Brain (organoid and tissue), 16 donors: ENCODE measurements at places on chromosomes 7 and 10.
A peak's percentile ranks its signal among the peaks of the same experiment; 100 is the strongest.

DNA sequence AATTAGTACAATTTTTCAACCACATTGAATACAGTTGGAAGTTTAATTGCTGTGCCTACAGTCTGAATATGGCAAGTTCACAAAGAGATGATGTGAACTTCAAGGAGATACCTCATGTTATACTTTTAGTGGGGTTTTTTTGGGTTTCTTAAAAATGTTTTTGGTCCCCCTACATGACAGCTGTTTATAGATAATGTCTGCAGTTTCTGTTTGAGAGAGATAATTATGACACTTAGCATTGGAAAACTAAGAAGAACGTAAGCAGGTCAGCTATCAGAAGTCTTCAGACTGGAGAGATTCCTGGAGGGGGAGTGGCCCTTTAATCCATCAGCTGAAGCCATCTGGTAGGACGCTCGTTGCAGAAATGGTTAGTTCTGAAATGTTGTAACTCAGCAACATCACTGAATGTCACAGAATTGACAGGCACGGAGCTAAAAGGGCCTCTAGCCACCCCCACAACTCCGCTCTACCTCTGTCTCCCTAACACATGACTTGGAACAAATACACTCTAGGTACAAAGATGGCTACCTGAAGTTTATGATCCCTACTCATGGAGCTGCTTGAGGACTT, 29.0 kb downstream of the TIMM23 start:
- DNase-seq, result no peak

DNA sequence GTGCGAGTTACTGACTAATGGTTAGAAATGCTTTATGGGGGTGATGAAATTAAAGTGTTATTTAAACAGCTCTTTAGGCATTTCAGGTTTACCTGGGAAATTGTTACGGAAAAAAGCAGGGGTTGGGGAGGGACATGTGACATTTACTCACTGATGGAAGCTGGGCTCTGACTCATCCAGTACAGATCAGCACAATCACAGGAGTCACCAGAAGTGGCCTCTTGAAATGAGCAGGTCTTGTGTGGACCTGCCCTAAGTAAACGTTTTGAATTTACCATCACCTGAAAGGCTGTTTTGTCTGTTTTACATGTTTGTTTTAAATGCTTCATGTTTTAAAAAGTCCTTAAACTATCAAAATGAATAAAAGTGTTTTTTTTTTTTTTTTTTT, 2.3 kb downstream of the GLRX3 start:
- DNase-seq, result no peak

GRCh38 chr10:104922810-104923209, 281.7 kb downstream of the SORCS3 start:
- DNase-seq, result no peak

DNA sequence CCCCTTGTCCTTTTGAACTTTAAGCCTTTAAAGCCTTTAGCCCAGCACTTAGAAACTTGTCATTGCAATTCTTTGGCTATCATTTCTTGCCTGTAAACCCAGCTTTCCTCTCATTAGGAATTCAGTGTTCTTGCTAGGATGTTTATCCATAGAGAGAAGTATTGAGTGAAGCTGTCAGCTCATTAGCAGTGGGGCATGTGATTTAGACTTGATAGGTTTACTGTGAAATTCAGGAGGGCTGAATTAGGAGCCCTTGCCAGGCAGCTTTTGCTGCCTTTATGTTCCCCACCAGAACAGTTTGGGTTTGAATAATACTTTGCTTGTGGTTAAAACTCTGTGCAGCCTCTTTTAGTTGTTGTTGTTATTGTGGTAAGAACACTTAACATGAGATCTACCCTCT, 39.5 kb downstream of the LHFPL3 start:
- DNase-seq, result peak; percentile 26

DNA sequence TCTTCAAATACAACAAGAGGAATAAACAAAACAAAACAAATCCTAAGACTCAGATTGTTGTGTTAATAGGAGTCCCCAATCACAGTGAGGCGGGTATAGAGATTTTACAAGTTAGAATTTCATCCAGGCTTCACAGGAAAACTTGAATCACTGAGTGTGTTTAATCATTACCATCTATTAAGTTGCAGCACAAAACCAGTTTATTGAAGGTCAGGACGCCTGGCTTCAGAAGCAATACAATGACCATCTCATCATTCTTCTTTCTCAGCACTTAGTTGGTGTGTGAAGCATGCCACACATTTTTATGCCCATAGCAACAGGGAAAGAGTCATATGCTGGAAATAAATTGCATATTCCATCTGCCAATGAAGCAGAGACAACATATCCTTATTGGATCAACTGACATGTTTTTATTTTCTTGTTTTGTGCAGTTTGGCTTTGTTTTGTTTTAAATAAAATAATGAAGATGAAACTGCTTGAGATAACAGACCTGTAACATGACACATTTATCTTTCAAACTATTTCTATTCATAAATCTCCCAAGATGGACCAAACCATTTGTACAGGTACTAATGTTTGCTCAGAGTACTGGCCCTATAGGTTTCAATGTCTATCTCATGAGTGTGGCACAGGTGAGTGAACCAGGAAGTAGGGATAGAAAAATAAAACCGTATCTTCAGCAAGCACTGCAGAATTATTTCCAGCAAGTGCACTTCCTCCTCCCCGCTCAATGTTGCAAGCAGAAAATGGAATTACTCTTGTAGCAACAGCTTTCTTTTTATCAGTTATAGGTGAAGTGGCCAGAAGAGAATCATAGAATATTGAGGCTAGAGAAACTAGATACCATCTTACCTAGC, 40.4 kb downstream of the TAC1 start:
- DNase-seq, result no peak

GRCh38 chr7:14691597-14692203, 210.9 kb downstream of the DGKB start:
- peak; percentile 85 for DNase-seq

DNA sequence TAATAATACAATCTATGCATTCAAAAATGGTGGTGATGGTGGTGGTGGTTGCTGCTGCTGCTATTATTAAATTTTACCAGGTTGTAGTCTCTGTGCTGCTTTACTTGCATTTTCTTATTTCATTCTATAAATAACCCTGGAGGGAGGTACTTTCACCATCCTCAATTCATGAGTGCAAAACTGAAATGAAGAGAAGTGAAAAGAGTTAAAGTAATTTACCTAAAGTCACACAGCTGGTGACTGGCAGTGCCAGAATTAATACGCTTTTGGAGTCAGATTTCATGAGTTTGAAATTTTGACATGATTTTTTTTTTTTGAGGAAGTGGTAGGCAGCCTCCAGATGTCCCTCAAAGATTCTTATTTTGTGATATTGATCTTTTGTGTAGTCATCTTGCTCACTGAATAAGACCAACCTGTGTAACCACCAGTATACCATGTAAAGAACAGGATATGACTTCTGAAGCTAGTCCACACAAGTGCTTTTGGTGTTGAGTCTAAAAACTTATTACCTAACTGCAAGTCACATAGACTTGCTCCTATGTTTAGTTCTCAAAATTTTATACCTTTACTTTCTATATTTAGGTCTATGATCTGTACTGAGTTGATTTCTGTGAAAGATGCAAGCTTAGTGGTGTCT, 218.8 kb downstream of the ZWINT start:
- no peak for DNase-seq

- DNase-seq, result no peak
These were observed 40.9 kb upstream of the ANLN start for GRCh38 chr7:36348771-36349170.

DNA sequence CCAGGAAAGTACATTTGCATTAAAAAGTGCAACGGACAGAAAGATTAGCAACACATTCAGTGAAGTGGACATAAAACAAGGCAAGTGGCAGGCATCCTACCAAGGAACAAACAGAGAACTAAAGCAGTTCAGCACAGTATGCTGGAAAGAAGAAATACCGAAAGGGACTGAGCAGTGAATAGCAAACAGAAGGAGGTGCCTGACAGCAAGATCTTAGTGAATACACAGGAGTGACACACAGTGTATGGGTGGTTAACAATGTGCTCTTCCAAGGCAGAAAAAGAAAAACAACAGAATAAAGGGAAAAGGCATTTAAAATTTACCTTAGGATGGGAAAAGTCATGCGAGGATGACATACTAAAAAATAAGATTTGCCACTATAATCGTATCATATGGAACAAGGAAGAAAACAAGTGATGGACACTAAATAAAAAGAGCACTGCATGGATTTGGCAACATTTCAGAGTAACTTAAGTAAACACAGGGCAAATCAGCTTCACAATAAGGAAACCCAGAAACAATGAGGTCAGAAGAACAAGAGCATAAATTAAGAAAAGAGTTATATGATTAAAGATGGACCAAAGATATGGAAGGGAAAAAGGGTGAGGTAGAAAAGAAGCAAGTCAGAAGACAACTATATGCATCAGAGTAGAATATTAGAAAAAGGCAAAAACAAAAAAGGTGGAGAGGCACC, 29.5 kb downstream of the MEST start:
- DNase-seq, result peak; percentile 26

DNA sequence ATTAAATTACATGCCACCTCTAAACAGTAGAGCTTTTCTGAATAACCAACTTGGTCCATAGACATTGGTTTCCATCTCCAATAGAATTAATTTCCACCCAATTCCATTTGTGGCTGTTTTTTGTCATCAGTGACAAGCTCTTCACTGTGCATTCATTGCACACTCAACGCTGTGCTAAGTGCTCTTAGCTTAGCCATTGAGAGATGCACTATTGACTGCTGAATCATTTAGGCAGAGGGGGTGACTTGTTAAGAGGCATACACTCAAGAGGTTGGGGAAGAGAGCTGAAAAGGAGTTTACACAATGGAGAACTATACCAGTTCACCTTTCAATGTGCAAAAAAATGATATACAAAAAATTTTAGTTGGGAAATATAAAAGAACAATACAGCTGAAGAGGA, 31.9 kb upstream of the CBLL1 start:
- DNase-seq, result no peak

DNA sequence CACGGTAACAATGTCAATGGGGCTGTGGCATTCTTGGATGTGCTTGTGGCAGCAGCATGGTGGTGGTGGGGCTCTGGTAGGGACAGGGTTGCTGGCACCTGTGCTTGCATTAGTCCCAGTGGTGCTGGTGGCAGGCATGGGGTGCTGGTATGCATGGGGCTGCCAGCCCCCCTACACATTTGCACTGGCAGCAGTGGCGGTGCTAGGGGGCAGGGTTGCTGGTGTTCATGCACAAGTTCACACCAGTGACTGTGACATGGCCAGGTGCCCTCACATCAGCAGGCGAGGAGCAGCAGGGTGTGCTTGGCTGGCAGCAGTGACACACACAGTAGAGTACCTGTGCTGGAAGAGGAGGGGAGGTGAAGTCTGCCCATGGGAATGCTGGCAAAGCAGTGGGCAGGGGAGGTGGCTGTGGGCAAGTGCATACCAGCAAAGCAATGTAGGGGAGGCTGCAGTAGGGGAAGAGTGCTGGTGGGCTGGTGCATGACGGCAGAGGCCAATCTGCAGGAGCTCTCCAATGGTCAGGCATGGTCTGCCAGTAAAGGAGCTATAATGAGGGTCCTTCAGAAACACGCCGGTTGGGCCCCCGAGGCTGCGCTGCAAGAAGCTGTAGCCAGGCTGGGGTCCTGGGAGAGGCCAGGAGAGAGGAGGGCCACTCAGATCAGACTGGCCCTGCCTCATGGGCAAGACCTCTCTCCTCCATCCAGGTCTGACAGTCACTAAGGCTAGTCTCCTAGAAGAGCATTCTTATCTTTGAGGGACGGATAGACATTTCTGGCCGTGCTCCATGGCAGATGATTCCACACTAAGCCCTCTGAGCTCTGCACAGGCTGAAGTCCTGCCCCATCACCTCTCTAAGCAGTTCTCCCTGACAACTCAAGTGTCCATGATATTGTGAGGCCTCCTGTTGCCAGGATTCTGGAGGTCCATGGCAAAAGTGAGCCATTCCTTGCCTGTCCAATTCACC, 406.4 kb downstream of the SEMA3D start:
- DNase-seq, result no peak
